ENCODE measurements at places on chromosomes 16 and 17.
A peak's percentile ranks its signal among the peaks of the same experiment; 100 is the strongest.

DNA sequence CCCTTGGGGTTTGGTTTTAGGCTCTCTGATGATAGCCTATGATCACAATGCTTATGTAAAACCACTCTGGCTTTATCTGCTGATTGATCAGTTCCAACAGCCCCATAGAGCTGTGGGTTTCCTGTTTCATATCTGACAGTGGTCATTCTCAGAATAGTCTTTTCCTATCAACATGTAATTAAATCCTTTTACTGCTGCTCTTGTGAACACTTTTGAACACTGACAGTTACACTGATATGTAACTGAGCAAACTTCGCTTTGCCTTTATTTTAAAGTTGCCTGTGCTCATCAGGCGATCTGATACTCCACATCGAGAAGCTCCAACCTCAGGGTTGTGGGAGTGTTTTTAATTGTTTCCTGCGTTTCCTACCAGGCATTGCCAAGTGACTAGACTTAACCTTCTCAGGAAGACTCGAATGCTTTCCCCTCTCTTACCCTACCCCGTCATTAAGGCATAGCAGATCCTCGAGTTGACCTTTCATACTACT lies 17.3 kb upstream of the CLEC18B start:
- DNase-seq = no peak

GRCh38 chr16:24800586-24800985 lies 45.2 kb upstream of the SLC5A11 start:
- DNase-seq = peak; percentile 23

DNA sequence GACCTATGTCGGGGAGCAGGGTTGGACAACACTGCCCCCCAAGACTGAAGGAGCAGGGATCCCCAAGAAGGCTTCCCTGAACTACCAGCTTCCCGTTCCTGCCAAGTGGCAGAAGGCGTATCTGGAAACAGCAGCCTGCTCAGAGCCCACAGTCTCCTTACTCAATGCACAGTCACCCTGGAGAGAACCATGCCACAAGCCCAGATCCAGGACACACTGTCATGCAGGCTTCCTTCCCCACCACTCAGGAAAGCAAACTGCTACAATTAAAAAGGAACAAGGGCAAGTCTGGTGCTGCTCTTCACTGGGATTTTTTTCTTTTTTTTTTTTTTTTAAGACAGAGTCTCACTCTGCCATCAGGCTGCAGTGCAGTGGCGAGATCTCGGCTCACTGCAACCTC lies 8.2 kb downstream of the WDR45B start:
- DNase-seq = no peak

DNA sequence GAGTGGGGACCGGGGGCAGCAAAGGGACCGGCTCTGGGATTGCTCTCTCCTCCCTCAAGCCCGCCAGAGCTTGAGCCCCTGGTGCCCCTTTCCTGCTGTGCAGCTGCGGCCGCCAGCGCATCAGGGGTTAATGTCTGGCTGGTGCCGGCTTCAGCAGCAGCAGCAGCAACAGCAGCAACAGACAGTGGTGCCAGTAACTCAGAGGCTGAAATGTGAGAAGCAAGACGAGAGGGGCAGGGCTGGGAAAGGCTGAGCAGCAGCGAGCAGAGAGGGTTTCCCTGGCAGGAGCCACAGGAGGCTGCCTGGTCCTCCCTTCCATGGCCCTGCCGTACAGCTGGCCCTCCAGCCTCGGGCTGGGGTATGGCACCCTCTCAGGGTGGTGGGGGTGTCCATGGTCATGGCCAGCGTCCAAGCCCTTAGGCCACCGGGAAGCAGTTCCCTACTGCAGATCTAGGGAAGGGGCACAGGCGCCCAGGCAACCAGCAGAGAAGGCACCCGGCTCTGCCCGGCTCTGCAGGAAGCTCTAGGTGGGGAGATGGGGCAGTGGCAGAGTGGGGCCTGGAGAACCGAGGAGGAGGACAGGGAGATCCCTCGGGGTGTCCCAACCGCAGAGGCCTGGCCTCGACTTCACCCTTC lies 21.1 kb upstream of the TFAP4 start:
- peak; percentile 78 for DNase-seq

DNA sequence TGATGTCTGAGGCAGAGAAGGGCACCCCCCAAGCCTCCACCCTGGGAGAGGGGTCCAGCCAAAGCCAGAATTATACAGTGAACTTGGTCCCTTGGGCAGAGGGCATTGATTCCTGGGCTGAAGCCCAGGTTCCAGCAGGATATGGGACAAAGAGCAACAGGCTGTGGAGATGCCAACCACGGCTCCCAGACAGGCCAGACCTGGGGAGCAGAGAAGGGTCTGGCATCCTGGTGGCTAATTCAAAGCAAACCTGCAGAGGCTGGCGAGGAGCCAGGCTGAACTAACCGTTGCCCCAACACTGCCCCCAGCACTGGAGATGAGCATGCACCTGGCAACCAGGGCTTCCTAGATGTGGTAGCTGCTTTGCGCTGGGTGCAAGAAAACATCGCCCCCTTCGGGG lies 3.0 kb downstream of the CES3 start:
- DNase-seq = no peak

DNA sequence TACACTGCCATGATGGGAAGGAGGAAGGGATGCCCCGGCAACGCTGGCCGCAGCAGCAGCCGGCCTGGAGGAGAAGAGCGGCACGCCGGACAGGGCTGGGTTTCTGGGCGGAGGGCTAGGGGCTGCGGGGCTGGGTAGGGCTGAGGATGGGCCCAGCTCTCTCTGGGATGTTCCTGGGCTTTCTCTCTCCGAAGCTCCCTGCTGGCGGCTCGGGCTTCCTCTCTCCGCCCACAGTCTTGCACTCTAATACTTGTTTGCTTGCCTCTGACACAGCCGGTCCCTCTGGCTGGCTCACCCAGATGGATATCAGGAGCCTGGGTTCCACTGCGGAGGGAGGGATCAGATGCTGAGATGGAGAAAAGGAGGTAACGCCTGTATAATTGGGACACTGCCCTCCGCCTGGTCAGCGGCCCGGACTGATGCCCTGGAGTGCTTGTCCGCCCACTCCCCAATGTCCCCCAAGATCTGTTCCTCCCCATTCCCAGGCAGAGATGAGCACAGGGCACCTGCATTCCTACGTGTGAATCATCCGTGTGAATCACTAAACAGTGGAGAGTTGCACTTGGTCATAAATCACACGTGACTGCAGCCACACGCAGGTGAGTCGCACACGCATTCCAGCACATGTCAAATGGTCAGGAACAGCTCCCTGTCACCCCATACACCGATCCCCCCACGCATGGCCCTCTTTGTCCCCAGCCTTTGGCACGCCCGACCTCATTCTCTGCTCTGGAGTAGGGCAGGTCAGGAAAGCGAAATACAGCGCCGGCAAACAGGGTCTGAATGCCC lies at the start of gene ALOXE3:
Gene ALOXE3, minus strand, starts transcription at position 535 of the 789 bp plus-strand sequence. Its CDS starts 524 bp downstream, at position 11.
- DNase-seq = peak; percentile 57

DNA sequence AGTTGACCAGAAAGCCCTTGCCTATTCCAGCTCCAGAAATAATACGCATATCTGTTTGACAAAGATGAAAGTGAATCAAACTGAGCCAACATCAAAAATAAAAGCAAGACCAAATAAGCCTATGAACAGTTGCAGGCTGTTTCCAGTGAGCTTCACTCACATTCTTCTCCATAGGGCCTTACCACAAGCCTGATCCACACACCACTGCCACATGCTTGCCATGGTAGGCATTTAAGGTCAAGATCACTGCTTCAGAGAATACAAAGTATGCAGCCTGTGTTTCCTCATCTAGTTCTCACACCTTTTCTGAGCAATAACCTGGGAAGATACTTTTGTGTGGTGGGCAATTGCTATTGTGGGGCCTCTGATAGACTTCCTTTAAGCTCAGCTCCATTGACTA lies 1060.2 kb downstream of the CDH11 start:
- DNase-seq = no peak

GRCh38 chr16:57123216-57123973 lies 31.0 kb downstream of the CPNE2 start:
- no peak for DNase-seq

- no peak for DNase-seq
Measured at GRCh38 chr16:55817236-55817912, 15.5 kb downstream of the CES1 start.

DNA sequence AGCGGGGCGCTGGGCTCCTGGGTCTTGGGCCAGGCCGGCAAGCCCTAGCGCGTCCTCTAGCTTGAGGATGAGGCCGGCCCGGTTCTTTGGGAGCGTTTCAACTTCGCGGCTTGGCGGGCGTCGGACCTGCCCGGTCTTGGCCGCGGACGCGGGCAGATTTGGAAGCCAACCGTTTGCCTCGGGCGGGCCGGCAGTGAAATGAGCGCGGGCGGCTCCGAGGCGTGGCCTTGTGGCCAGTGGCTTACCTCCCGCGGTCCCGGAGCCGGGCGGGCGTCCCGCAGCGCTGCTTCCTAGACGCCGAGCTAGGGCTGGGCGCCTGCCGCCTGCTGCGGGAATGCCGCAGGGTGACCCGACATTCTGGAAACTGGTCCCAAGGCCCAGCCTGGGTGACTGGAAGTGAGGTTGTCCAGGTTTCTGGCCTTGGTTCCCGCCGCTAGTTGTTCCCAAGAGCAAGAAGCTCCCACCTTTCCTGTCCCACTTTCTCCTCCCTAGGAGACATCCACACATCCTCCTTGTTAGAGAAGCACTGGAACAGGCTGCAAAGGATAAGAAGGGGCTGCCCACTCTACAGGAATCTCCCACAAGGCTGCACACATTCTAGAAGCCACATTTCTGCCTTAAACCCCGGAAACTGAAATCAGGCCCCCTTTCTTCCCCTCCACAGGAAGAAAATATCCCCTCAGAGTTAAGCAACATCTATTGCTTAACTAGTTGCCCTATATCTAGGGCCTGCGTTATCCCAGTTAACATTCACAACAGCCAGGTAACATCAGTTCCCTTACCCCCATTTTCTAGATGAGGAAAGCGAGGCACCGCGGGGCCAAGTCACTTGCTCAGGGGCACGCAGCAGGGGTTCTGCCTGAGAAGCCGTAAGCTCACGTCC lies 4.5 kb upstream of the CBX8 start:
- no peak for DNase-seq

DNA sequence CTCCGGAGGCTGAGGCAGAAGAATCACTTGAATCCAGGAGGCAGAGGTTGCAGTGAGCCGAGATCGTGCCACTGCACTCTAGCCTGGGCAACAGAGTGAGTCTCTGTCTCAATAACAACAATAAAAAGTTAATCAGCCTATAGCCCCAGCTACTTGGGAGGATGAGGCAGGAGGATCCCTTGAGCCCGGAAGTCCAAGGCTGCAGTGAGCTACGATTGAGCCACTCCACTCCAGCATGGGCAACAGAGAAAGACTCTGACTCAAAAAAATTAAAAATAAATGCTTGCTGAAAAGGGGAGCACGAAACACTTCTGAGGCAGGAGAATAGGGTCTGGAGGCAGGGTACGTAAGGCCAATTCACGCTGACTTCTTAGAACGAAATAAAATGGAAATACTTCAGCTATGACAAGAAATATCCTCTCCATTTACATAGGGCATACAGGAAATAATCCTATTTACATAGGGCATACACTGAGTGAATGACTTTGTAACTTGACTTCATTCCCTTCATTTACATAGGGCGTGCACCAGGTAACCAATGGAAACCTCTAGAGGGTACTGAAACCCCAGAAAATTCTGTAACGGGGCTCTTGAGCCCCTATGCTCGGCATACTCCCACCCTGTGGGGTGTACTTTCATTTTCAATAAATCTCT lies 3.2 kb upstream of the PRPSAP1 start:
- no peak for DNase-seq

DNA sequence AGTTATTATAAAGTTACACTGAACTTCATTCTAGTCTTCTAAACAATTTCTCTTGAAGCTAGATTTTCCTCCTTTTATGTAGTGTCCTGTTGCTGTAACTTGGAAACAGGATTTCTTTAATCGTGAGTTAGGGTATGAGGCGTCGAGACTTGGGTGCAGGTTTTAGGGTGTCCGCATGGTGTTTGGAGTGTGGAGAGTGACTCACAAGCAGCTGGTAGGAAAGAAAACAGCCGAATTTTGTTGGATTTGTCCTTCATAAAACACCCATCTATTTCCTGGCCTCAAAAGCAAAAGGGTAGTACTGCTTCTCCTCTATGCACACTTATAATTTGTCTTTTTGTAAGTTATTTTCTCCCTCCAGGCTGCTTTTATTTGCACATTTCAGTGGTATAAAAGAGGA lies 1.6 kb downstream of the RPTOR start:
- DNase-seq = no peak

DNA sequence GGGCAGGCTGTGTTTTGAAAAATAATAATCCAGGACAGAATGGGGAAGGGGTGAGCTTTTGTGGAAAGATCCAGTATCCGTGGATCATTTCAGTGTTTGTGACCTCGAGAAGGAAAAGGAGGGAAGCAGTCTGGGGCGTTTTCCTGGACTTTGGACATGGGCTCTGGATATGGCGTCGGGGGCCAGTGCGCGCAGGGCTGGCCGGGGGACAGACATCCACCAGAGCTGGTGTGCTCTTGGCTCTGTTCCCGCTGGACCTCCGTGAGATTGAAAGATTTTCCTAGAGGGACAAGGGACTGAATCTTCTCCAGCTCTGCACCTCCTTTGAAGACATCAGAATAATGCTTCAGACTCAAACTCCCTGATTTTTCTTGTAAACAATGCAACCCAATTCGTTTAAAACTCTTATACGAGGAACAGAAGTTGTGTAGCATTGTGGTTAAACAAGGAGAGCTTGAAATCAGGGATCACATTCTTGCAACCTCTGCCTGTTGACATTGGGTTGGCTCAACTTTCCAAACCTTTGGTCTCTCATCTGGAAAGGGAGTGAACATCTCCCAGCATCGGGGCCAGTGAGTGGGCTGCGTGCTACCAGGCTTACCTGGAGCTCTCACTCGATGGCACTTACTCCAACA lies 75.9 kb downstream of the C16orf95 start:
- DNase-seq = no peak

- DNase-seq = no peak
Measured at GRCh38 chr17:50055055-50055425, 870 bp upstream of the ITGA3 start.

DNA sequence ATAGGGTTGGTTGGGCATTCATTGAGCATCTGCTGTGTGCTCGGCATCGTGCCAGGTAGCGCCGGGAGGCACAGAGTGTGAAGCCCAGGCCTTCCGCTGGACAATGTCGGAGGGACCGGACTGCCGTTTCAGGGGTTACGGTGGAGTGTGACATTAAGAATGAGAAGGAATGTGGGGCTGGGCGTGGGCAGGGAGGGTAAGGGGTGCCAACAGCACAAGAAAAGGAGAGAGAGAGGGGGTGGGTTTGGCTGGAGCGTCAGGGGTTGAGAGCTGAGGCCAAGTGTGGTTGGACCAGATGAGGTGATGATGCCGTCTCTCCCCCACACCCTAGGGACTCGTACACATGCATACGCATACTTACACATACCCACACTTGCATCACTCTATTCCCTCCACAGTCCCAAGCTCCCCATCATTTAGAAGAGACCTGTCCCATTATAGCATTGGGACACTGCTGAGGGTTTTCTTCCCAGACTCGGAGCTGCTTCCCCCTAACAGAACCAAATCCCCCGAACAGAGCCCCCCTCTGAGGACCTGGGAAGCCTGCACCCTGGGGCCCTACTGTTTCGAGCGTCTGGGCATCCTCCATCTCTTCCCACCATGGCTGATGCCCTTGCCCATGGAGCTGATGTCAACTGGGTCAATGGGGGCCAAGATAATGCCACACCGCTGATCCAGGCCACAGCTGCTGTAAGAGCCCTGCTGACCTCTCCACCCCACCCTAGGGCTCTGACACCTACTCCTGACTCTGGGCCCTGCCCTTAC lies 3.3 kb upstream of the KCTD11 start:
- DNase-seq = peak; percentile 63
